ENCODE measurements at places on chromosomes 1 and 21.
A peak's percentile ranks its signal among the peaks of the same experiment; 100 is the strongest.

GRCh38 chr1:30698401-30698981 lies 24.9 kb downstream of the MATN1 start:
- no peak for DNase-seq

GRCh38 chr21:33109574-33110339 lies 39.8 kb downstream of the OLIG1 start:
- peak; percentile 75 for DNase-seq

DNA sequence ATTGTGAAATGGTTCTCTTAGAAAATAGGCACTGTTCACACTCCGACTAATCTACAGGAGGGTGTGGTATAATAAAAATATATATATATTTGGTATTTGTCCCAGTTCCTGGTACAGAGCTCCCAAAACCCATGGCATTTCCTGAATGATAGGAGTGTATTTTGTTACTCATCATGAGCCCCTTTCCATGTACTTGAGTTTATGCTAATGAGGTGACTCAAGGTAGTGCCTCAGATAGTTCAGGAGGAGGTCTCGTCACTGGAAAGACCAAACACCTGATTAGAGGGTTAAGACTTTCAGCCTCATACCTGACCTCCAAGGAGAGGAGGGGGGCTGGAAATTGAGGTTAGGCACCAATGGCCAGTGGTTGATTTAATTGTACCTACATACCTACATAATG lies 57.9 kb downstream of the TTC3 start:
- no peak for DNase-seq

DNA sequence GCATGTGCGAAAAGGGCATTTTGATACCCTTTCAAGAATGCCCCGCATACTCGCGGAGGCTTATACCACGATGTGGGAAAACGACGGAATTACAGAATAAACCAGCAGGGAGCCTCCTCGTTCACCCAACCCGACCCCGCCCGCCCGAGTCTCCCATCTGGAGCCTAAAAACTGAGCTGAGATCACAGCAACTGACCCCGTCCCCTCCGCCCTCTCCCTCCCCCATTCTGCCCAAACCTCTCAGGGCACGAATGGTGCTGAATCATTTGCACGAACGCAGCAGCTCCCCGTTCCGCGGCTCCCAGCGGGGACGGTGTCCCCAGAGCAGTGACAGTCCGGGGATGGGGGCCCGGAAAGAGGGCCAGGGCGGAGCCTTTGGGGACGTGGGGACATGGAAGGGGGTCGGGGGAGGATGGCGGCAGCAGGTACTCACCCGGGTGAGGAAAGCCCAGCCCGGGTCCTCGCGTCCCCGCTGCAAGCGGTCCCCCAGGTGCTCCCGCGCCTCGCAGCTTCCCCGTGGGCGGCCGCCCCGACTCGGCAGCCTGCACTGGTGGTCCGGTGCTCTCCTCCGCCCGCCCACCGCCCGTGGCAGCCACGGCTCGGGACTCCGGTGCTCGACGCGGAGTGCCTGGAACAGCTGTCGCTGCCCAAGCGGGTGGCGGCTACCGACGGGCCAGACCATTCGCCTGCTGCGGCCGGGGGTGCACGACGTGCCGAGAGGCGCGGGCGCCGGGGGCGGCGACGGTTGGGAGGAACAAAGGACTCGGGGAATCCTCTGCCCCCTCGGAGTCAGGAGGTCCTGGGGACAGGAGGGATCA lies at the start of gene TTLL7:
Gene TTLL7 (minus strand): TSS at position 635 of the 818 bp plus-strand sequence. CDS start 46,921 bp downstream, outside the sequence.
- no peak for DNase-seq

- DNase-seq = no peak
These were observed 35.8 kb downstream of the ATF6 start for GRCh38 chr1:161801955-161802354.

GRCh38 chr1:245926888-245927287 lies 580.2 kb downstream of the SMYD3 start:
- no peak for DNase-seq

GRCh38 chr1:183355797-183356196 lies 62.4 kb downstream of the NMNAT2 start:
- DNase-seq = no peak

DNA sequence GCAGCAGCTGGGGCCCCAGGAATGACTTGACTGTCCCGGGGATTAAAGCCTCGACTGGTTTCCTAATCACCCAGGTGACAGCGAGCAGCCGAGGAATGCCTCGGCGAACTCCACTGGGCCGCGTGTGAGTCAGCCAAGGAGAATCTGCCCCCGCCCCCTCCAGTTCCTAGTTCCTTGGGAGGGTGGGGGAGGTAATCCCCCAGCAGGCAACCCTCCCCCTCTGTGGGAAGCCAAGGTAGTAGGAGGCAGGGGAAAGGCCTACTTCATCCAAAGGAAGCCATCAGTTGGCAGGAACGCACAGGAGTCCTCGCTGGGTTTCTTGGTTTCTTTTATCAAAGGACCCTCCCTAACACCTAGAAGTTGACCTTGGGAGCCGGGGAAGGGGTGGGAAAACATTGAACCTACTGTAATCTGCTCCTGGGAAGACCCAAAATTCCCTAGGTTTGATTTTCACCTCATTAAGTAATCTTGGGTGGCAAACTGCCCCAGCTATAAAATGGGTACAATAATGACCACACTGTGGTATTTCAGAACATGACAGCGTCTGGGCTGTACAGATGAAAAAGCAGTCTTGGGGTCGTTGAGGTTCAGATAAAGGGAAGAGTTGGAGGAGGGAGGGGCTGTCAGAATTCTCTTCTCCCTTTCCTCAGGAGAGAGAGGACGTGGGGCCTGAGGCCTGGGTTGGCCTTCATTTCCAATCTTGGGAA lies 1.4 kb downstream of the TENT5B start:
- DNase-seq = peak; percentile 85

- no peak for DNase-seq
These were observed 2.8 kb downstream of the DYRK1A start for GRCh38 chr21:37369307-37369854.

DNA sequence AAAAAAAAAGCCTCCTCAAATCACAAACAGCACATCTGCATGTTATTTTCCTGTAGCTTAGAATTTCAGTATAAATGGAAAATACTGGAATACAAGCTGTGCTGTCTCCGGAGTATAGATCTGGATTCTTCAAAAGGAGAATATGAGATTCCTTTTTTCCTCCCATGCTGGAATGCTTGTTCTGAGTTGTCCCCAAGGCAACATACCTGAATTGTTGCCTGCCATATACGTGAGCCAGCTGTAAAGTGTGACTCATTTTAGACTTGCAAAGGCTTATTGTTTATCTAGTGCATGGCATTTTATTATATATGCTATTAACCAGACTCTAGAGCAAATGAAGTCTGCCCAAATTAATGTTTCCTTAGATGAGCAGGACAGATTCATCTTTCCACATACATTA lies 95.0 kb upstream of the C1orf105 start:
- DNase-seq = no peak

- peak; percentile 72 for DNase-seq
These were observed 533.1 kb downstream of the KIF26B start for GRCh38 chr1:245687636-245688535.

DNA sequence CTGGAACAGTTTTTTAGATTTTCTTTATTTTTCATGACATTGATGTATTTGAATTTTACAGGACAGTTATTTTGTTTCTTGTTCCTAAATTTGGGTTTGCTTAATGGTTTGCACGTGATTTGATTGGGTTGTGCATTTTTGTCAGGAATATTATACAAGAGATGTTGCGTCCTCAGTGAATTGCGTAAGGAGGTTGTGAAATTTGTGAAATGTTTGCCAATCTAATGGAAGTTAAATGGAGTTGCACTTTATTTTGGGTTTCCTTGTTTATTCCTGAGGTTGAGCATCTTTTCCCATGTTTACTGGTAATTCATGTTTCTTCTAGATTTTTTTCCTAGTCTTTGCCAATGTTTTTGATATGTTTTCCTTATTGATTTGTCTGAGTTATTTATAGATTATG lies 19.9 kb downstream of the ZNF648 start:
- DNase-seq = no peak

DNA sequence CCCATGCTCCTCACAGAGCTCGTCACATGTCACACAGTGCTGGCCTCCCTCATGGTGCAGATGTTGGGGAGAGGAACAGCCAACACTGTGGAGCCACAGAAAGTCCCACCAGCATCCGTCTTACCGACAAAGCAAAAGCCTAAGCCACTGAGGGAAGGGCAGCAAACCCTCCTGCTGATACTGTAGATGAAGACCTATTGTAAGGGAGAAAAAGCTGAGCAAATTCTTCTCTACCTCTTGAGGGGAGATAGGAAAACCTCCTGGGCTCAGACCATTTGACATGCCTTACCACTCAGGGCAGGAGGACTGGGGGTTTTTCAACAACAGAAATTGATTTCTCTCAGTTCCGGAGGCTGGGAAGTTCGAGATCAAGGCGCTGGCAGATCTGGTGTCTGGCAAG lies 95.9 kb downstream of the WDR64 start:
- DNase-seq = no peak

GRCh38 chr1:18121072-18121820 lies 13.6 kb downstream of the IGSF21 start:
- DNase-seq = no peak

- DNase-seq = no peak
These were observed 28.3 kb downstream of the NUP133 start for GRCh38 chr1:229479660-229480399.

DNA sequence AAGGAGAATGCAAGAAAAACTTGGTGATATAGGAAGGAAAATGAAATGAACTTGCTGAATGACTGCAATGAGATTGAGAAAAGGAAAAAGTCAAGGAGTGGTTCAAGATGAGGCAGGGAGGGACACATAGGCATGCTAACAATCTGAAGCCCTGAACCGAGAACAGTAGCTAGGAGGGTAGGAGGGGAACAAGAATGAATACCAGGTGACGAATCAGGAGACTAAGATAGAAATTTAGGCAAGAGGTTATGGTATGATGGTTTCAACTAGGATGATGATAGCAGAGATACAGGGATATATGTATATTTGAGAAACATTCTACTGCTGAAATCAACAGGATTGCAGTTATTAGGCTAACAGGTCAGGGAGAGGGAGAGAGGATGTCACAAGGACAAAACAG lies 44.1 kb downstream of the SMYD3 start:
- DNase-seq = no peak

DNA sequence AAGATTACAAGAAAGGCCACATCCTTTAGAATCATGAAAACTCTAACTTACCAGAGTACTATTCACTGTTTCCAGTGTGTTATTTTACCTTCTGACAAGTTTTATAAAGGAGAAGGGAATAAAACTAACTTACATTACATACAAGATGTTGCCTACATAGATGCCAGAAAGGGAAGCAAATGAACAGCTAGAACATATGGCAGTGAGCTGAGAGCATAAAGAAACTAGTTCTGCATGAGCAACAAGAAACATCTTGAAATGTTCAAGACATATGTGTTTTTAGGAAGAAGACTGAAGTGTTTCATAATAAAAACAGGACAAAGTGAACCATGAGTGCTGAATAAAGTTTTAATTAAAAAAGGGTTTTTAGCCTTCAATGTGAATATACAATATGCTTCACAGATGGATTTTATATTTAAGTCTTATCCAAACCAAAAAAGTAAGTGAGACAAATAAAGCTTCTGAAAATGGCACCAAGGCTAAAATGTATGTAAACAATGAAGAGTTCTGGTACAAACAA lies 39.4 kb downstream of the SLC5A9 start:
- DNase-seq = no peak

DNA sequence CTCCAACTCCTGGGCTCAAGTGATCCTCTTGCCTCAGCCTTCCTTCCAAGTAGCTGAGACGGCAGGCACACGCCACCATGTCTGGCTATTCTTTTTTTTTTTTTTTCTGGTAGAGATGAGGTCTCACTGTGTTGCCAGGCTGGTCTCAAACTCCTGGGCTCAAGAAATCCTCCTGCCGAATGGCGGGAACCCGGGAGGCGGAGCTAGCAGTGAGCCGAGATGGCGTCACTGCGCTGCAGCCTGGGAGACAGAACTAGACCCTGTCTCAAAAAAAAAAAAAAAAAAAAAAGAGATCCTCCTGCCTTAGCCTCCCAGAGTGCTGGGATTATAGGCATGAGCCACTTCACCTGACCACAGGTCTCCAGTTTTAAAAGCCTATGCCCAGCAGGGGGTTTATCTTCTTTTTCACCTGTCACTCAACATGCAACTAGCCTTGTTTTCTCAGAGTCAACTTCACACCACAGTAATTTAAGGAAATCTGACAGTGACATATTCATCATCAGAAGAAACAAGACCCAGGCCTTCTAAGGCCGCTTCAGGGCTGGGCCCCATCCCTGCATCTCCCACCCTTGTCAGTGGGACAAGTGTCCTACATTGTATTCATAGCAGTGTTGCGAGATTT lies 38.3 kb upstream of the GALNT2 start:
- DNase-seq = no peak

- DNase-seq = no peak
These were observed 27.9 kb downstream of the SLC45A1 start for GRCh38 chr1:8345621-8346415.

GRCh38 chr1:222953585-222953984 lies 138.7 kb downstream of the DISP1 start:
- no peak for DNase-seq

DNA sequence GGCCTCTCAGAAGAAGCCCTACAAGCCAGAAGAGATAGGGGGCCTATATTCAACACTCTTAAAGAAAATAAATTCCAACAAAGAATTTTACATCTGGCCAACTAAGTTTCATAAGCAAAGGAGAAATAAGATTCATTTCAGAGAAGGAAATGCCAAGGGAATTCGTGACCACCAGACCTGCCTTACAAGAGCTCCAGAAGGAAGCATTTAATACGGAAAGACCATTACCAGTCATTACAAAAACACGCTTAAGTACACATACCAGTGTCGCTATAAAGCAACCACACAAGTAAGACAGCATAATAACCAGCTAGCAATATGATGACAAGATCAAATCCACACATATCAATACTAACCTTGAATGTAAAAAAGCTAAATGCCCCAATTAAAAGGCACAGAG lies 704.9 kb upstream of the CHRM3 start:
- DNase-seq = no peak

DNA sequence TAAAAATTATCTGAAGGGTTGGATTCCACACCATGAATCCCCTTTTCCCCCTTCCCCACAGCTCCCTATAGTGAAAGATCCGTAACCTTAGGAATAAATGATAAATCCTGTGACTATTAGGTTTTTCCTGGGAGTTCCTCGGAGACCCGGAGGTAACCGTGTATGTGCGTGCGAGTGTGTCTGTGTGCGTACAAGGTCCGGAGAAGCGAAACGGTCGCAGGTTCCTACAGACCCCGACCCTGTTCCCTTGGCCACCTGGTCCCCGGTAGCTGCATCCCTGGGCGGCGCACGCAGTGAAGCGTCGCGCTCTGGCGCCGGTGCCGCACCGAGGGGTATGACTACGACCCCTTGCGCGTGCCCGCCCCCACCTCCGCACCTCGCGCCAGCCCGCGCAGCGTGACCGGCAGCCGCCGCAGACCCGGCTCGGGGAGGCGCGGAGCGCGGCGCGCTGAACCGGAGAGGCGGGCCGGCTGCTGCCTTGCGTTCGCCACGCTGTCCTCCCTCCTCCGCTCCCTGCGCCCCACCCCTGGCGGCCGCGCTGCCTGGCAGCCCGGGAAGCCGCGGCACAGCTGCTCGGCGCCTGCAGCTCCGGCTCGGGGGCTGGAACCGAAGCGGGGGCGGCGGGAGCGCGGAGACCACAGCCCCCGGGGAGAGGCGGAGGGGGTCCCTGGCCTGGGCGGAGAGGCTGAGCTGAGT lies at the start of gene AK5:
Gene AK5 (plus strand): TSS at position 529 of the 696 bp plus-strand sequence. CDS start 295 bp downstream, outside the sequence.
- peak; percentile 72 for DNase-seq

GRCh38 chr1:22500471-22500870 lies 48.8 kb downstream of the ZBTB40 start:
- DNase-seq = no peak

Measured in H1 (cell line).